Keratinocyte (primary cell): ENCODE measurements at places on chromosomes 4 and X.

DNA sequence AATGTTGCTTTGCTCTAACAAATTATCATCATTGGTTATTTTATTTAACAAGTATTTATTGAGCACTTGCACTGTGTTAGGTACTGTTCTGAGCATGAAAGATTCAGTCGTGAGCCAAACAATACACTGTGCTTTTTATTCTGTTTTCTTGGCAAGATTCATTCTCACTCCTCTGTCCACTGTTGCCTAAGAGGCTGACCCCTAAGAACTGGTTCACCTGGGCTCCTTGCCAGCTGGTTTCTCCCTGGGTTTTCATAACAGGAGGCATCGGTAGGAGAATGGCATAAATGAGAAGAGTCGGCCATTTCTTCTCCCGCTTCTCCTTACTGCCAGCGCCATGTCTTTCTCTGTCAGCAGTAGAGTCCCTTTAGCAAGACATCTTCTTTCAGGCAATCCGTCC is 243.7 kb upstream of the DIAPH2 start:
- no peak for DNase-seq

- no peak for DNase-seq
Measured at GRCh38 chr4:67393699-67394281, 151.5 kb downstream of the CENPC start.

DNA sequence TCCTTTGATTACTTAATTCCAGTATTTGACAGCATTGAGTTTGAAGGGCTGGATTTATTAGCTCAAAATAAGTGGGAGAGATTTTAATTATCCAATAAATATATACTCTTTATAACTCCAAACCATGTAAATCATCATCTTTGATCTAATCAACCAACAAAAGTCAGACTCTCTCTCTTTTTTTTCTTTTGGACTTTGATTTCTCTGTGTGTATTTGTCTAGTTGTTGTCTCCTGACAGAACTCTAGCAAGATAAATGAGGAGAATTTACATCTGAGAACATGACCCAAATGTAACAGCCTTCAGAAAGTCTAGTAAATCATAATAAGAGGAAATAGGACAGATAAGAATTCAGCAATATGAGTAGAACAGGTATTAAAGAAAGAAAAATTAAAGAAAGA is 567.1 kb downstream of the PPARGC1A start:
- DNase-seq = no peak

GRCh38 chrX:8432396-8432795 is 32.2 kb upstream of the VCX3B start:
- DNase-seq = no peak

- peak; percentile 48 for DNase-seq
Measured at GRCh38 chrX:136130931-136131833, 16.2 kb upstream of the FHL1 start.

GRCh38 chr4:5972571-5972970 is 45.7 kb downstream of the C4orf50 start:
- no peak for DNase-seq

- no peak for DNase-seq
Measured at GRCh38 chrX:72045552-72046277, 86.0 kb downstream of the RTL5 start.

DNA sequence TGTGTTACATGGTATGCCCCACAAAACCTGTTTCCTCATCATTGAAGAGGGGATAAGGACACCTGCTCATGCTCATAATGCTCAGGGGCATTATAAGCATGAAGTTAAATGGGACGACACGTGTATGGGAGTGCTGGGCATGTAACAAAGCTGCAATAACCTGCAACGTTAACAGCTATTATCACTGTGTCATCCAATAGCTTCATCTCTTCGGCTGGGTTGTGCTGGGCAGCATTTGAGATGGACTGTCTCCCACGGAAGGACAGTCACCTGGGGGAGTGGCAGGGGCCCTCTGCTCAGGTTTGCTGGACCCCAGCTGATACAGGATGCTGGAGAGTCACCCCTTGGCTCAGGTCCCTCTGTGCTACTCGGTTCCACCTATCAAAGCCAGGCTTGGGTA is 94.5 kb downstream of the NSUN7 start:
- no peak for DNase-seq

DNA sequence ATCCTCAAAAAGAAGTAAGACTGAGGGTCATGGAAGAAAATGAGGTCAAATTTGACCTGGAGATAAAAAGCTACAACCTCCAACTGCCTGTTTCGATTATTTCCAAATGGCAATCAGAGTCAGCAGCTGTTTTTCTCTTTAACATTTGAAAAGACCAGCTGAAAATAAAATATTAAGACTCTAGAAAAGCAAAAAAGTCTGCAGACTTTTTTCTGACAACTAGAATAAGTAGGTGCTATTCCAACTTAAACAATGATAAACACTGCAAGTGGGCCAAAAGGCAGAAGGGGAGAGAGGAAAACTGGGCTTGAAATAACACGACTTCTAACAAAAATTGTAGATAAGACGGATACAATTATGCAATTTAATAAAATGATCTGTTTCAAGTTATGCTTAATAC is 110.4 kb downstream of the LRBA start:
- no peak for DNase-seq

DNA sequence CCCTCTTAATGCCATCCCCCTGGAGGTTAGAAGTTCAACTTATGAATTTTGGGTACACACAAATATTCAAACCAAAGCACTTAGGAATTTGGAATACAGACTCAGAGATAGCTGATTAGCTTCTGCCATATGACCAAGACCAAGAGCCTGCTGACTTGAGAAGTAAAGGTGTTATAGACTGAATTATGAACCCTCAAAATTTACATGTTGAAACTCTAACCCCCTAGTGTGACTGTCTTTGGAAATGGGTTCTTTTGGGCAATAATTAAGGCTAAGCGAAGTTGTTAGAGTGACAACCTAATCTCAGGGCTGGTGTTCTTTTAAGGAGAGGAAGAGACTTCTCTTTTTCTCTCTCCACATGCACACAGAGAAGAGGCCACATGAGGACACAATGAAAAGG is 151.2 kb downstream of the COX18 start:
- DNase-seq = no peak

GRCh38 chrX:111581086-111581485 is 69.6 kb downstream of the SERTM2 start:
- no peak for DNase-seq

DNA sequence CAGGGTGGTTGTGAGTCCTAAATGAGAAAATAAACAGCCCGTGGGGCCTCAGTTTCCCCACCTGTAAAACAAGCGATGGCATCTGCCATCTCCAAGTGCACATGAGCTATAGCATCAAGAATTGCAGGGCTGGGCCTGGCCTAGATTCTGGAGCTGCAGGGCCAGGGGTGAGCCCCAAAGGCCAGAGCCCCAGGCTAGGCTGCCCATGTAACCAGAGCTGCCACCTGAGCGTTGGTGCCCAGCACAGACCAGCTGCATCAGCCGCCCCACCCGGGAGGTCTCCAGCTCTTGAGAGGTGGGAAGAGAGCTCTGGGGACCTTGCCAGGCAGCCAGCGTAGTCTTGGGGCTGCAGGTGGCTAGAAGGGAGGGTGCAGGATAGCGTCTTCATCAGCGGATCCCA is 27.0 kb upstream of the GPR78 start:
- DNase-seq = no peak

GRCh38 chr4:10095296-10095991 is 21.2 kb downstream of the WDR1 start:
- no peak for DNase-seq
